ENCODE measurements at places on chromosomes 6 and 20.

GRCh38 chr6:143803769-143804568 is 39.2 kb upstream of the LTV1 start:
- no peak for DNase-seq

GRCh38 chr20:40943591-40943990 is 85.0 kb upstream of the TOP1 start:
- DNase-seq = no peak

- no peak for DNase-seq
These were observed 118.7 kb downstream of the CEBPB start for GRCh38 chr20:50309280-50309763.

GRCh38 chr6:130927305-130927704 is 100.1 kb downstream of the SMLR1 start:
- no peak for DNase-seq

DNA sequence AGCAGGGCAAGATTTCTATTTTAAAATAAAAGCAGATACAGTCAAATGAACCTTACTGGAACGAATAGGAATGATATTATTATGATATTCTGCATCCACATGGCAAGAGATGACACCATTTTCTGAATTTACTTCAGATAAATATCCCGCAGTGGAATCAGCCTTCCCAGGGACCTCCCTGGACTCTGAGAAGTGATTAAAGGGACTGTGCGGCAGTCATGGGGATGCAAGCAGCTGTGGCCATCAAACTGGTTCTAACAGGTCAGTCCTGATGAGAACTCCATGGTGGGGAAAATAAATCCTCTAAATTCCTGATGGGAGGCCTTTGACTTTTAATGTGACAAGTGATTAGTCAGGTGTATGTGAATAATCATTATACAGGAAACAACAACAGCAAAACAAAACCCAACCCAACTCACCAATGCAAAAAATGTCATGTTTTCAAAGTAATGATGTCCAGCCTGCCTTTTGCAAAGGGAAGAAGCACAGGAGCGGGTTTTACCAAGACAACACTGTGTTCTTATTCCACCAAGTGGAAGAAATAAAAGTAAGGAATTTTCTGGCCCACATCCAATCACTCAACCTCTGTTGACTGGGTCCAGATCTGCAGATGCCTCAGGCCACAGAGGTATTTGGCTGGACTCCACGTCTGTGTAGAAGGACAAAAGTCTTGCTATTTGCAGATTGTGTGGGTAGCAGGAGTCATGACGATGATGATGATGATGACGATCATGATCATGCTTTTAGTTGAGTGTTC is 61.9 kb upstream of the CITED2 start:
- no peak for DNase-seq

Measured in stimulated activated CD8-positive, alpha-beta memory T cell treated with anti-CD3 and anti-CD28 coated beads, Interleukin-4, amount 100 ng/mL, for 1 hour (primary cell).